Activated naive CD8-positive, alpha-beta T cell treated with anti-CD3 and anti-CD28 coated beads for 36 hours (primary cell): ENCODE measurements at places on chromosomes 5 and 9. TPM values are rescaled to one million over a fixed set of nuclear protein-coding genes. Genes with fewer than 3 reads are reported as not detected.
A peak's percentile ranks its signal among the peaks of the same experiment; 100 is the strongest.

DNA sequence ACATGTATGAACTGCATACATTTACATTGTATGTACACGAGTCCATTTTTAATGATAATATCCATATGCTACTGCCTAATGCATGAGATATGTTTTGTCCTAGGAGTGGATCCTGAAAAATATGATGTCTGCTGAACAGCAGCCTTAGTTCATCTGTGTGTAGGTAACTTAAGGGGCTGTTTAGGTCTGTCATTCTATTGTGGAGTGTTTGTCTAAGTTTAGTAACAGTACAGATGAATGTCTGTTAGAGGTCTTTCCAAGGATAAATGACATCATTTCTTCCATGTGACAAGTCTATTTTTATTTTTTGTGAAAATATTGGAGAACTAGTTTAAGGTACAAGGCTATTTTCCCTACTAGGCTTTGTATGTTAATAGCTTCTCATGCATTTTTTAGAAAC lies 22.6 kb upstream of the CCDC112 start:
- no peak for DNase-seq

- DNase-seq = peak; percentile 44
These were observed 1.2 kb downstream of the ROR2 start for GRCh38 chr9:91948597-91949391.

DNA sequence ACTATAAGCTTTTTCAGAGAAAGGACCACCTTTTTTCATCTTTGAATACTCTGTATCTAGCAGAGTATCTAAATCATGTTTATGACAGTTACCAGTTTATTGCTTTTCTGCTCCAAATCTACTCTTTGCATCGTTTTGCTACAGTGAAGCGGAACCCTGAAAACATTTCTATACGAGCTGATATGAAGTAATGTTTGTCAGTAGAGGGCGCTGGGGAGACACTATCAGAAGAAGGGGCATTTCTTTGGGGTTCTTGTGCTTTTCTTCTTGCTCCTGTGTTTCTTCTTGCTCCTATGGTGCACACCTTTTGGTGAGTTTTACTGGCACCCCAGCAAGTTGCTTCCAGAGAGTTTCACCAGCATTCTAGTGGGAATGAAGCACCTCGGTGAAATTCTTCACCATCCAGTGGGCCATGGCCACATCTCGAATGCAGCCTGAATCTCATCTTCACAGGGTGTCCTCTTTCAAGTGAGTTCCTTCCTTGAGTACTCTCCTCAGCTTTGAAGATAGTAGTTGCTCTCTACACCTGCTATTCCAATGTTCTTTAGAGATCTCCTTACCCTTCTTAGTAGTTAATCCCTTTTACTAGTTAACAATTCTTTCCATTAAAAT lies 98.4 kb downstream of the FGF1 start:
- DNase-seq = no peak

DNA sequence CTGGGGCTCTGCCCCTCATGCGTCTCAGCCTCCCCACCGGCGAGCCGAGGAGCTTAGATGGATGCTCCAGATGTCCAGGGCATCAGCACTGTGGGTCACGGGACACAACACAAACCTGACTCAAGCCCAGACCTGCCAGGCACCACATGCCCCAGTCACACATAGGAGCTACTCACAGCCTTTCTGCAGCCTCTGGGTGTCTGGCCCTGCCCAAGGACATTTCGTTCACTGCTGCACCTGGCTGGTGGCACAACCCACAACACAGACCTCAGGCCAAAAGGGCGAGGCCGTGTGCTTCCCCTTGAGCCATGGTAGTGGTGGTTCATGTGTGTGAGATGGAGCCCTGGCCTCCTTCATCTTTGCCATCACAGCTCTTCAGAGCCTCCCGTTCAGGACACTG lies 89.6 kb upstream of the FCN2 start:
- no peak for DNase-seq

- no peak for DNase-seq
These were observed 125.9 kb upstream of the FSTL4 start for GRCh38 chr5:133738271-133738670.

DNA sequence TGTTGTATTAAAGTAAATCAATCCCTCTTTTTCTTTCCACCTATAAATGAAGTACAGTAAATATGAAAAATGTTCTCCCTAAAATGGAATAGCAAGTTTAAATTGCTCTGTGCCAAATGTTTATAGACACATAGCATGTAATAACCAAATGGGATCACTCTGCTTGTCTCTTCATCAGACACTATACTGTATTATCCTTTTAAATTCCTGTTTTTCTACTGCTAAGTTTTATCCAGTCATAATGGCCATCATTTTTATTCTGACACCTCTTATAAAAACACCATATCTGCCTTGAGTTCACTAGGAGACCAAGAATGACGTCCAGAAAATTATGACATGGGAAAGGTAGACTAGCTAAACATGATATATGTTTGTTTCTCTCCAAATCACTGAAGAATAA lies 252.8 kb downstream of the CAAP1 start:
- no peak for DNase-seq

- DNase-seq = no peak
These were observed 119.8 kb downstream of the LPAR1 start for GRCh38 chr9:110918316-110919049.

Gene ZDHHC21
- total RNA-seq = 4.9 TPM

Gene SLC6A19
- not detected for total RNA-seq

Gene IRX1
- not detected for total RNA-seq

Gene QRFP
- not detected for total RNA-seq
